HFFc6 (cell line): ENCODE measurements at places on chromosomes 3 and 15. TPM values are rescaled to one million over a fixed set of nuclear protein-coding genes. Genes with fewer than 3 reads are reported as not detected.

- no peak overlapping the region for H3K4me3 ChIP-seq
- H3K4me1 ChIP-seq, result peaks cover 44% of the 10 kb centered on the region
- H3K27me3 ChIP-seq, result no peaks in the 10 kb centered on the region
- peaks cover 7% of the 10 kb centered on the region; the same call in 1 of the 2 replicates for H3K36me3 ChIP-seq
- H3K27ac ChIP-seq, result no peak overlapping the region
- DNase-seq, result no peak
Measured at GRCh38 chr3:150141790-150142326, 171.2 kb upstream of the PFN2 start.

ZNF774 gene
- total RNA-seq, result 1.3 to 2.6 TPM (median 1.8 TPM) in 3 replicates

CTXN2 gene
- not detected in 3 replicates for total RNA-seq

IRAK2 gene
- 2.9 to 4.4 TPM (median 3.1 TPM) in 3 replicates for total RNA-seq

SLC2A2 gene
- not detected in 3 replicates for total RNA-seq
